A172 (cell line): ENCODE measurements at places on chromosomes 4 and X. TPM values are rescaled to one million over a fixed set of nuclear protein-coding genes. Genes with fewer than 3 reads are reported as not detected.

- no peak for DNase-seq
Observed at GRCh38 chr4:10454121-10454520, 3.1 kb downstream of the ZNF518B start.

DNA sequence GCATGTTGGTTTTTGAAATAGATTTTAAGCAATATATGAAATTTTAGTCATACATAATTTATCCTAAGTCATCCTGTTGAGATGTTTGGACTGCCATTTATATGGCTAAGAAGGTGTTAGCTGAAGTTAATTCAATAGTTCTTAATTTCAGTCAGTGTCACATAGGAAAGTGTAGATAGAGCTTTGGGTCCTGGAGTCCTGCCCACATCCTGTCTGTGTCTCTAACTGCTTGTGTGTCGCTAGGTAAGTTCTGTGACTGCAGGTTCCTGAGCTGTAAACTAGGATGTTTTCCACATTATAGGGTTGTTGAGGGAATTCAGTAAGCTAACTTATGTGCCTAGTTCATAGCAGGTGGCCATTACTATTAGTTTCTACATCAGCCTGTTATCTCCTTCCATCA is 20.7 kb downstream of the OFD1 start:
- DNase-seq, result no peak

- DNase-seq, result peak; percentile 11
Observed at GRCh38 chr4:8082517-8083055, 76.0 kb downstream of the ABLIM2 start.

- DNase-seq, result peak; percentile 46
Observed at GRCh38 chr4:140857111-140857510, 100.9 kb upstream of the TBC1D9 start.

- DNase-seq, result no peak
Observed at GRCh38 chr4:35982318-35982717, 262.0 kb downstream of the ARAP2 start.

- DNase-seq, result no peak
Observed at GRCh38 chr4:1684506-1685234, 557 bp upstream of the FAM53A start.

DNA sequence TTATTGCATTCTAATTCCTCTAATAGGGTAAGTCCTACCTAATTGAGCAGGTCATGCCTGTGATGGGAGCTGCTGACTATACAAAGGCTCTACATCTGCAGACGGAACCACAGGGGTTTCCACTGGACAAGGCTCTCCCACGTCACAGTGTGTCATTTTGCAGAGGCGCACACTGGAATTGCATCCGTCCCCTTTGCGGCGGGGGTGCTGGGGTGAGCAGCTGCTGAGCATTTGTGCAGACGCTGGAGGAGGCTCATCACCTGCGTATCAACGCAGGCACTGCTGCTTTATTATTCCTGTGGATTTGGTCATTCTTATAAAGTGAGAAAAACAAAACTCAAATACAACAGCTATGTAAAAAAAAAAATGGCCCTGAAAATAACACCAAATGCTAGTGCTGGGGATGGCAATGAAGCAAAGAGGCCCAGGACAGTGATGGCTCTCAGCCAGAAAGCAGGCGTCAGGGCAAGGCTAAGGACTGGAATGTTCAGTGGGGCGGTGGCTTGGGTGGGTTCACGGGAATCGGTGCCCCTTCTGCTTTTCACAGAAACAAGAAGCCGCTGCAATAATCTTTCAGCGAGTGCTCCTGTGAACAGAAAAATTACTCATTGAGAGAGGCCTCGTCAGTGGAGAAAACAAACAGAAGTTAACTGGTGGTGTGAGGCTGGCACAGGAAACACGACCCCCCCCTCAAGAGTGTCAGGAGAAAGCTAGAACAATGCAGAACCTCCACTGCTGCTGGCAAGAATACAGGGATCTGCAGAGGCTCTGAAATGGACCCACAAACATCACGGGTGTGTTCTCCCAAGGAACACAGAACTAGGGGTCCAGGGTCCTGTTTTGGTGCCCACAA is 67.8 kb downstream of the GATB start:
- DNase-seq, result no peak

- DNase-seq, result no peak
Observed at GRCh38 chr4:2396781-2397368, 21.6 kb downstream of the ZFYVE28 start.

DNA sequence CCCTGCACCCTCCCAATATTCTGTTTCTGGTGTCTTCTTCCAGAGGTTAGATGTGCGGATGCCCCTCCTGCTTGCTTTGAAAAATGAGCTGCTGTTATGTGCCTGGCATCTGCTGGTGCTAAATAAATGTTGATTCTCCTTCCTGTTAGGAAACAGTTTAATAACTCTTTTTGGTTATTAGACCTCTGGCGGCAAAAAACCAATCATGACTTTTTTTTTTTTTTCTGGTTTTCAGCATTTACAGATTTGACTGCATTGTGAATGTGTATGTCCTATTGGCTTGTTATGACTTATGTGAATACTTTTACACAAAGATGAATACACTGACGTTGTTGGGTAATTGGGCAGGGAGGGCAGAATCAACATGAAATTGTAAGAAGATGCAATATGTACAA is 13.6 kb upstream of the TMEM156 start:
- peak; percentile 24 for DNase-seq

DNA sequence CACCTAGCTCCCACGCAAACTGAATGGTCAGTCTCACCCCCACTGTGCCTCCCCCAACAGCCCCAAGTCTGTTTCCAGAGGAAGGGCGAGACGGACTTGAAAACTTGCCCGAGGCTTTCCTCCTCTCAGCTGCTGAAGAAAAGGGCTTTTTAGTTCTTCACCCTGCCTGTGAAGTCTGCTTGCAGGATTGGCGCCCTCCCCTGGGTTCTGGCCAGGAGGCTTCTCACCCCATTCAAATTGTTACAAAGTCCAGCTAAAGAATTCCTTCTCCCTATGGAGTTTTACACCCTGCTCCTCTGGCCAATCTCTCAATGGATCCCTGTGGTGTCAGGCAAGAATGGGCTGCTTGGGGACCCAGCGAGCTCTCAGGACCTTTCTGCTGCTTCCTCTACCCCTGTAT is 241.0 kb downstream of the AFF2 start:
- DNase-seq, result no peak

SLC25A53 gene
- total RNA-seq, result 0.84 and 6.6 TPM in 2 replicates

PDE6B gene
- not detected in 2 replicates for total RNA-seq

STATH gene
- total RNA-seq, result not detected in 2 replicates

ODAPH gene
- total RNA-seq, result not detected in 2 replicates

SCML2 gene
- total RNA-seq, result 5.8 and 7.5 TPM in 2 replicates

SYP gene
- 0.05 and 0.48 TPM in 2 replicates for total RNA-seq

CT45A2 gene
- not detected in 2 replicates for total RNA-seq
